Memory B cell (primary cell): ENCODE measurements at places on chromosomes 2 and 18.

DNA sequence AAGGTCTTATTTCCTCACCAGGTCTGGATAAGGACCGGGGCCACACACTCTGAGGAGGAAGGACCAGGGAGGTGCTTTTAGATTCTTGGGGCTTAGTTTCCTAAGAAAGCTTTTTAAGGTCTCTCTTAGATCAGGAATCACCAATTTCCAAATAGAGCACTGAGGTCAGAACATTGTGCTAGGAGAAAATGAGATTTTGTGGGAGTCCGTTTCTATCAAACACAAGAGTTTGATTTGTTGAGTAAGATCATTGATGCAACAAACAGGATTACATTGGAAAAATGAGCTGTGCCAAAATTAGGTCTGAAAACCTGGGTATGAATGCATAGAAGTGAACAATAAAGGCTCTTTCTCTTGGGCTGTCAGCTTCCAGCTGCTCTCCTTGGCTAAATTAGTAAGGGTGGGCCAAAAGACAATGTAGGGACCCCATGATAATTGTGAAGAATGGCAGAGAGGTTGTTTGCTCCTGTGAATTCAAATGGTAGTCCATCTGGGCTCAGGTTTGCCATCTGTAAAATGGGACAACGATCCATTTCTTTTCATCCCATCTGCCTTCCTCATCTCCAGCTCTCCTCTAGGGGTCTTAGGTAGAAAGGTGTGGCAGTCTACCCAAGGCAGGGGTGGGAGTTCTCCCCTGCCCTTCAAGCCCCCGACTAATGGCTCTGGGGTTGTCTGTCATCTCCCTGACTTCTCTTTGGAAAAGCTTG is 20.0 kb downstream of the IGFBP2 start:
- no peaks in the 10 kb centered on the region for H3K4me1 ChIP-seq
- H3K27me3 ChIP-seq = peaks cover 5% of the 10 kb centered on the region
- H3K27ac ChIP-seq = no peak overlapping the region
- no peaks in the 10 kb centered on the region for H3K36me3 ChIP-seq
- H3K4me3 ChIP-seq = no peak overlapping the region

- no peak overlapping the region for H3K4me3 ChIP-seq
- DNase-seq = no peak
- H3K27me3 ChIP-seq = peaks cover 13% of the 10 kb centered on the region
- H3K4me1 ChIP-seq = no peaks in the 10 kb centered on the region
- no peak overlapping the region for H3K27ac ChIP-seq
- H3K36me3 ChIP-seq = no peaks in the 10 kb centered on the region
Observed at GRCh38 chr2:174280596-174280995, 32.3 kb upstream of the OLA1 start.

GRCh38 chr2:112195167-112195766 is 57.1 kb downstream of the FBLN7 start:
- no peak overlapping the region for H3K4me3 ChIP-seq
- no peak for DNase-seq
- peaks cover 3% of the 10 kb centered on the region for H3K4me1 ChIP-seq
- peaks cover 5% of the 10 kb centered on the region for H3K36me3 ChIP-seq

GRCh38 chr18:36051760-36052159 is 15.6 kb downstream of the RPRD1A start:
- H3K27ac ChIP-seq = no peak overlapping the region
- DNase-seq = no peak
- H3K4me1 ChIP-seq = peaks cover 30% of the 10 kb centered on the region
- no peaks in the 10 kb centered on the region for H3K27me3 ChIP-seq
- no peak overlapping the region for H3K4me3 ChIP-seq

DNA sequence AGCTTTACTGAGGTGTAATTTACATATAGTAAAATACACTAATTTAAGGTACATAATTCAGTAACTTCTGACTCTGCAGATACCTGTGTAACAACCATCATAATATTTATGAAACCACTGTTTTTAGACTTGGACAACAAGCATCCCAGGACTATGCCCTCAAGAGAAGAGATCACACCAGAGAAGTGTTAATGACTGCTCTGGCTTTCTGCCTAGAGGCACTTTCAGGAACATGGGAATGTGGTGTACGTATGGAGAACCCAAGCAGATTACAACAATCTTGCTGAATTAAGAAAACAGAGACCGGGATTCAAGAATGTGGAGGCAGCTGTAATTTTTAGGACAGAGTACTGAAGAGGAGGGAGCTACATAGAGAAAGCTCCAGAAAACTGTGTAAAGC is 475.2 kb downstream of the LPIN1 start:
- no peak for DNase-seq
- peaks cover 2% of the 10 kb centered on the region for H3K4me1 ChIP-seq
- H3K27ac ChIP-seq = no peak overlapping the region
- no peaks in the 10 kb centered on the region for H3K27me3 ChIP-seq

DNA sequence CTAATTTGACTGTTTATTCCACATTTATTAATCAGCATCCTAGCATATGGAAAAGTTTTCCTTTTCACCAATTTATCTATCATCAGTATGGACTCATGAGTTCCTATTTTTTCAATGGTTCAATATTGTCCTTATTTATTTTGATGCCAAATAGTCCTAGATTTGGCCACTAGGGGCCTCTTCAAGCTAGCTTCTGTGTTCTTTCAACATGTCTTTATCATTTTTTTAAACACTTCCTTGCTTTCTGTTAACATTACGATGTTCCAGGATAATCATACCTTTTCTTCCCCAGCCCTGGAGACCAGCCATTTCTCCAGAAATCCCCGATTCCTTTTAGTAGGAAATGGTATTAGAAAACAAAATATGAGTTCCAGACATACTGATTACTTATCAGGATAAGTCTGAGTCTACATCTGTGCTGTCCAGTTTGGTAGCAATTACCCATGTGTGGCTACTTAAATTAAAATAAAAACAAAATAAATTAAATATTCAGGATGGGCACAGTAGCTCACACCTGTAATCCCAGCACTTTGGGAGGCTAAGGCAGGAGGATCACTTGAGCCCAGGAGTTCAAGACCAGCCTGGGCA is 70.6 kb downstream of the RPE start:
- DNase-seq = no peak
- H3K27ac ChIP-seq = no peak overlapping the region
- no peaks in the 10 kb centered on the region for H3K36me3 ChIP-seq
- H3K4me1 ChIP-seq = no peaks in the 10 kb centered on the region

DNA sequence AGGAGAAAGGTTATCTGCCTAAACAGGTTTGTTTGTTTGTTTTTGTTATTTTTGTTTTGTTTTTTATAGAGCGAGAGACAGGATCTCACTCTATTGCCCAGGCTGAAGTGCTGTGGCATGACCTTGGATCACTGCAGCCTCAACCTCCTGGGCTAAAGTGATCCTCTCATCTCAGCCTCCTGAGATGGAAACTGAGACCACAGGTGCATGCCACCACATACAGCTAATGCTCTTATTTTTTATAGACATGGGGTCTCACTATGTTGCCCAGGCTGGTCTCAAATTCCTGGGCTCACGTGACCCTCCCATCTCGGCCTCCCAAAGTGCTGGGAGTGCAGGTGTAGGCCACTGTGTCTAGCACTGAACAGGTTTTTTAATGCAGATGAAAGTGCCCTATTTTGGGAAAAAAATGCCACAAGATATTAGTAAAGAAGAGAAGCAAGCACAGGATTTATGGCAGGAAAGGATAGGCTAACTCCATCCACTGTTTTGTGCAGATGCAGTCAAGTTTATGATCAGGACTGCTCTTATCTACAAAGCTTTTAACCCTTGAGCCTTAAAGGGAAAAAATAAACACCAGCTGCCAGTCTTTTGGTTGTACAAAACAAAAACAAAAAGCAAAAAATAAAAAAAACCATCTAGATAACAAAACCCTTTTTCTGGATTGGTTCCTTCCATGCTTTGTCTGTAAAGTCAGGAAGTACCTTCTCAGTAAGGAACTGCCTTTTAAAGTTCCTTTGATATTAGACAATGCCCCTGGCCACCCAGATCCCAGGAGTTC is 29.4 kb downstream of the MAP4K3 start:
- H3K4me3 ChIP-seq = no peak overlapping the region
- H3K36me3 ChIP-seq = no peaks in the 10 kb centered on the region
- no peak for DNase-seq
- peak overlapping the region; percentile 59 for H3K27ac ChIP-seq
- H3K27me3 ChIP-seq = no peaks in the 10 kb centered on the region
- peaks cover 19% of the 10 kb centered on the region for H3K4me1 ChIP-seq
